Islet precursor cell (in vitro differentiated cells): ENCODE measurements at places on chromosomes 11 and 22.

DNA sequence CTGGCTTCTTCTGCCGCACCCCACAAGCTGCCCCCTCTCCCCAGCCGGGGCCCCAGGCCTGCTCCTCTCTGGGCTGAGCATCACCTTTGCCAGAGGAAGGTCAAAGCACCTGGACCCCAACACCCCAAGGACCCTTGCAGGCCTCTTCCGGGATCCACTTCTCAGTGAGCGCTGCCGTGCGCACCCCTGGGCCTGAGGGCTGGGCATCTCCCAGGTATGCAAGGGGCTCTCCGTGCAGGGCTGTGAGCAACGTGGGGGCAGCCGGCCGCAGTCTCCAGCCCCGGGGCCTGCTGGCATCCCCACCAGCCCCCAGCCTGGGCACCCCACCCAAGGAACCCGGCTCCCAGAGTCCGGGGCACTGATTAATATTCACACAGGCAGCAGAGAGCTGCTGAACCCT is 64.0 kb downstream of the BRD1 start:
- peak; percentile 31 for DNase-seq

DNA sequence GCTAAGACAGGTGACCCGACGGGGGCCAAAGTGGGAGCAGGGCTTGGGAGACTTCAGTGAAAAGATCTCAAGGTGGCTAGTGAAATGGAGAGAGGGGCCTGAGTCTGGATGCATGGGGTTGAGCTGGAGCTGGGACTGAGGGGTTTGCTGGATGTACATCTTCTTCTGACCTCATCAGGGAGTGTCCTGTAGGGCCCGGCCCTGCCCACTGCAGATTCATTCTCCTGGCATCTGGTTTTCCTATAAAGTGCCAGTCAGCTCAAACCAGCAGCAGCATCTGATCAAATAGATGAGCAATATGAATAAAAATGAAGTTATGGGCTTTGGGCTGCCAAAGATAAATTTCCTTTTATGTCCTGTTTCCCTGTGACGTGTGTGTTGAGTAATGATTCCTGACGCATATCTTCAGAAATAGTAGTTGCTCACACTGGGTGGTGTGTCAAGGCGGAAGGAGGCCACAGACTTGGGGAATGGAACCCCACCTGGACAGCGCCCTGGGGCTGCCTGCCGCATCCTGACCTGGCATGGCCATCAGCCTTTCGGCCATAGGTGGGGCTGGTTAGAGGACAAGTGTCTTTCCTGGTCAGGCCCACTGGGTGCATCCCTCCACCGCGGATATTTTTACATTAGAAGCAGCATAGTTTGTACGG is 135.4 kb downstream of the OSBP2 start:
- DNase-seq: no peak

DNA sequence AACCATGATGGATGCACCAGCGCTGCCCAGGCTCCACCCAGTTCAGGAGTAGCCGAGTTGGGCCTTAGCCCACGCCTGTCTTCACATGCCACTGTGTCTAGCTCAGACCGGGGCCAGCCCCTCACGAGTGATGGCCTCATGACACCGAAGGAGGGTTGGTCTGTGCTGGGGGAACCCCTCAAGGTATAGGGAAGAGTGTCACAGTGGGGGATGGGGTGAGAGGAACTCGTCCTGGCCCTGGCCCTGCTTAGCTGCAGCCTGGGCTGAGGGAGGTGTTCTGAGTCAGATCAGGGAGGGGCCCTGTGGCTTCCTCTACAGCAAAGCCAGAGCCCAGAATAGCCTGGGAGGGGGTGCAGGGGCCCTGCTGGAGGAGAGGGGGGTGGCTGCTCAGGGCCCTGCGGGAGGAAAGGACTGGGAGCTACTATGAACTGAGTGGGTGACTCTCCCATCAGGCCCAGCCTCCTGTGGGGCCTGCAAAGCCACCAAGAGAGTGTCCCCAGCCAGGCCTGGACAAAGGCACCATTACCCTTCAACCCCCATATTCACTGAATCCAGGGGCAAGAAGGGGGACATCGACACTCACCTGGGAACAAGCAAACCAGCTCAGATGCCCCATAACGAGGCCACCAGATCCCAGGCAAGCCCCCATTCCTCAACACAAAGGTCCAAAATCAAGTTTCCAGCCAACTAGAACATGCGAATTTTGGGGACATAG is 41.2 kb downstream of the IGLL5 start:
- no peak for DNase-seq

DNA sequence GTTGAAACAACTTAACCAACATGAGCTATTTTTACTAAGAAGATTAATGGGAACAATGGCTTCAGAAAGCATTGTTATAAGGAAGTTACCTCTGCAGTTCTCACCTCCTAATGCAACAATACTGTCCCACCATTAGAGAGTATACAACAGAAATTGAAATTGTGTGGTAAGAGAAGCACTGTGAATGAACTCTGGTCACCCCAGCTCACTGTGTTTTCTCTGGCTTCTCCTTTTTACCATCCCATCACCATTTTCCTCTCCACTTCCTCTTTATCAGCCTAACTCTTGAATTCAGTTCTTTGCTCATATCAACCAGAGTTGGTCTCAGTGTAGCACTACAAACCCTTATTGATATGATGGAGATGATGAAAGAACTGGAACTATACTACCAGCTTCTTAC is 138.0 kb upstream of the POU2AF2 start:
- DNase-seq: no peak

DNA sequence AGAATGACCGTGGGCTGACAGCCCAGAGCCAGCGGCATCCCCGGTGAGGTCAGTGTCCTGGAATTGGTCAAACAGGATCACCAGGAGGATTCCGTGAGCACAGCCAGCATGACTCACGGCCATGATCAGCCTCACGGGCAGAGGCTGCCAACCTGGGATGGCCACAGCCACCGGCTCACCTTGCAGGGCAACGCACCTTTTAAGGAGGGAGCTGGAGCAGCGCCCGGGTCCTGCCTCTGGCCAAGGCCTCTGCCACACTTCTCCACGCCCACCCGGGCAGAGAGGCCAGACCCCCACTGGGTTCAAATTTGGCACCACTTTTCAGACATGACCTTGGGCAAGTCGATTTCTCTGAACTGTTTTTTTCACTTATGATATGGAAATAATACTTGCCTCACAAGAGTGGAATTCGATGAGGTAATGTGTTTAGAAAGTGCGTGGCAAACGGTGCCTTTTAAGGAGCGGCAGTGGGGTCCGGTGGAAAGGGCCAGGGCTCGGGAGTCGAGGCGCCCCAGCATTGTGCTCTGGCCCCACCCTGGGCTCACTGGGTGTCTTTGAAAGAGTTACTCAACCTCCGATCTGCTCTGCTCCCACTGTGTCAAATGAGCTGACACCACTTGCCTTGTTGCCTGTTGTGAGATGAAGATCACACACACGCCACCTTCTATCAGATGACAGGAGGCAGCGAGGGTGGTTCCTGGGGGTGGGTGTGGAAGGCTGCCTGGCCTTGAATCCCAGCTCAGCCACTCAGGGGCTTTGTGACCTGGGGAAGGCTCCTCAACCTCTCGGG is 16.0 kb downstream of the TXN2 start:
- DNase-seq: peak; percentile 84

- no peak for DNase-seq
Observed at GRCh38 chr11:62538470-62539237, 8.0 kb downstream of the AHNAK start.

DNA sequence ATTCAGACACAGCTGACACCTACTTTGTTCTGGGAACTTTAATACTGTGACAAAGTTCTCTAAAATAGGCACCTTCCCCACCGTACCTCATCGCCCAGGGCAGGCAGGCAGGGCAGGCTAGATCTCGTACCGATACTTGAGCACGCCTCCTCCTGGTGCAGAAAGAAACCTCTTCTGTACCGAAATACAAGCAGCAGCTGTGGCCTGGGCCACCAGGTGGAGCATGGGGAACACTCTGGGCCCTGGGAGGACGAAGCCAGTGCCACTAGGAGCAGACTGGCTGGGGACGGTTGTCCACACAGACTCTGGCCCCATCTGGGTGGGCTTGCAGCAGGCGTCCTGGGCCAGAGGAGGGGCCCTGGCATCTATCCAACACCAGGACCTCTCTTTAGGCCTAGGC is 12.8 kb downstream of the PMM1 start:
- DNase-seq: peak; percentile 90

- DNase-seq: peak; percentile 53
Observed at GRCh38 chr22:31321421-31321820, 24.7 kb downstream of the PATZ1 start.

- DNase-seq: no peak
Observed at GRCh38 chr22:32803020-32803737, 1.7 kb downstream of the TIMP3 start.

GRCh38 chr11:105861225-105861624 is 160.8 kb downstream of the MSANTD4 start:
- no peak for DNase-seq

GRCh38 chr22:20728523-20729190 is 45.3 kb upstream of the SERPIND1 start:
- DNase-seq: no peak

DNA sequence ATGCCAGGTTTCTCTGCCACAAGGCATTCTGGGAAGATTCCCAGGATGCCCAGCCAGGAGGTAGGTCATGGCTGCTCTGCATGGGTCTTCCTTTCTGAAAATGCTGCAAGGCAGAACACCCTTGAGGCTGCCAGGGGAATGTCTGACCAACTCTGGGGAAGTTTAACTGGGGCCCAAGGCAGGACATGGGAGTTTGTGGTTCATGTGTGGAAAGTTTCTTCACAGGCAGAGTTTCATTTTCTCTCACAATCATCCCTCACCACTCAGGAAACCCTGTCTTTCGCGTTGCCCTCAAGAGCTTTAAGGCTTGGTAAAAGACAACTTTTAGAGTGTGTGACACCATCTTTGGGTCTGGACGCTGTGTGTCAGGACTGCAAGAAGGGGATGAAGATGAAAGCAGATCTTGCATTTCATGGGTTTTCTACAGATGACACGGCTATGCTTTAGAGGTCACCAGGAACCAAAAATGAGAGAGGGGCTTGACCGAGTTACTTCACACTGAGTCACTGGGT is 133.5 kb downstream of the CD44 start:
- no peak for DNase-seq

DNA sequence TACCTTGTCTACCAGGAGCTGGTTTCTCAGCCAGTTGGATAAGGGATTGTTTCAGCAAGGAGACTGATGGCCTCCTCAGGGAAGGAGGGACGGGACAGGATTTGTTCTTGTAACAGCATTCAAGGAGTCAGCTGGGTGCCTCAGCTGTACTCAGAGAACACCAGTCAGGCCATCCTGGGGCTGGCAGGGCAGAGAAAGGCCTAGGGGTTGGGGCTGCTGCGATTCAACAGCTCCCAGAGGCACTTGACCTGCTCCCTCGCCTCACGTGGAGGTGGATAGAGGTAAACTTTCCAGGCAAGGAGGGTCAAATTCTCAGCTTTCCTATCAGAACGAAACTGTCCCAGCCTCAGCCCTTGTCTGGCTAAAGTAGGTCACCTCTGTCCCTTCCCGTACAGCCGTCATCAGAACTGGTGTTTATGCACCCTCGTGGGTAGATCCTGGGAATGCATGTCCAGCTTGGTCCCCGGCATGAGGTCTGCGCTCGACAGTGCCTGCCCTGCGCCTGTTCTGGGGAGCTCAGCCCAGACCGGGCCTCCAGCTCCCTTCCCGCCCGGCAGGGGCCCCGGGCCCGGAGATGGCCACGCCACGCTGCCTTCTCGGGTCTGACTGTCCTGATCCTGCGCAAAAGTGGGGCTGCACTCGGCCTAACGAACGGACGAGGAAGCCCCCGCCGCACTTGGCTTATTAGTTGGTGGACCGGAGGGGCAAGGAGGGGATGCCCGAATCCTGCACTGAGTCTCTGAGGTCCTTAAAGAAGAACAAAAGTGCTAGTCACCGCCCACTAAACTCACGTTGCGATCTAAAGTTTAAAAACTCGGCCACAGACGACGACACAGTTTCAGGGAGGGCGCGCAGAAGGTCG is 762 bp upstream of the CCDC134 start:
- DNase-seq: no peak

GRCh38 chr22:49781289-49781782 is 46.3 kb downstream of the BRD1 start:
- DNase-seq: no peak

GRCh38 chr22:48531761-48532435 is 1295.8 kb downstream of the BRD1 start:
- no peak for DNase-seq

- DNase-seq: peak; percentile 23
Observed at GRCh38 chr11:69230856-69231425, 63.0 kb upstream of the MYEOV start.

DNA sequence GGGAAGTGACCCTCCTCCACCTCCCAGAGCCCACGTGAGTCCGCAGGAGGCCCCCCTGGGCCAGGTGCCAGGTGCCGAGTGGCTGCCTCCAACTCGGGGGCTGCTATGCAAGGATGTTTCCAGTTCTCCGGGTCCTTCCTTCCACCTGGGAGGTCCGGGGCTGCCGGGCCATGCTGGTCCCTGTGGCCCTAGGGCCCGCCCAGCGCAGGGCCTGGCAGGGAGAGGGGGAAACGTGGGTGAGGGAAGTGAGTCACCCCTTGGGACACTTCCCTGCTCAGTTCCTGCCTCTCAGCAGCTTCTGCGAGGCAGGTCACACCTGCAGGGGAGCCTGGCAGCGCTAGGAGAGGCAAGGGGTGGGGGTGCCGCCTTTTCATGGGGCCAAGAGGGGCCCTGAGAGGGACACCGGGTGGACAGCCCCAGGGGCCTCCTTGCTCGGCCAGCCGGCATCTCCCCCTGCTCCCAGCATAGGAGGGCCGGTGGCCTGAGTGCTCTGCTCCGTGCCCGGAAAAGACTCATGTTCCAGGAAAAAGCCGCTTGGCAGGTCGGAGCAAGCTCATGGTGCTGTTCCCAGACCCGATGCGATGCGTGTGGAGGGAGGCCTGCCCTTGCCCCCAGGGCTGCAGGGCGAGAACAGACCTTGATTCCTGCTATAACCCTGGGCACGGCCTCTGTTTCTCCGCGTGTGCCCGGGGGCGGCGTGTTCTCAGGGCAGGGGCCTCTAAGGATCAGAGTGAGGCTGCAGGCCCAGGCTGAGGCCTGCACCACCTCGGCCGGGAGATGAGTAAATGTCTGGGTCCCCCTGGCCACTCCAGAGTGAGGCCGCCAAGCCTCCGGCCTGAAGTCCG is 30.3 kb upstream of the WNT7B start:
- DNase-seq: peak; percentile 62

DNA sequence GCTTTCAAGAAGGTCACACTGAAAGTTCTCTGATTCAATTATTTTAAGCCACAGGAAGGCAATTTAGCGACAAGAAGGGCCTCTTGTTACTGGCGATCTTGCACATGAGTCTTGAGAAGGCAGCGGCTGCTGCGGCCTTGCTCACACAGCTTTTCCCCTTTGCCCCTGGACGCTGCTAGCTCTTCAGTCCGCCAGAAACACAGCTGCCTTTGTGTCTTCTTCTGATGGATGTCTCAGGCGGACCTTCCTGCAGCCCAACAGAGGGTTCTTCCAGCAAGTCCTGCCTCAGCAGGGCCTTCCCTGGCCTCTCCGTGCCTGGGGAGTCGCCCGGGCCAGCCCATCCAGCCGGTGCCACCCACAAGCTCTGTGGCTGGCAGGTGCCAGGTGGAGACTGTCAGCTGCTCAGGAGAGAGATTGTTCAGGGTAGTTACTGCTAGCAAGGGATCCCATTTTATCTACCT is 59.4 kb downstream of the PKNOX2 start:
- no peak for DNase-seq

- no peak for DNase-seq
Observed at GRCh38 chr11:15189641-15190365, 75.1 kb downstream of the INSC start.

GRCh38 chr11:42315267-42315666 is 855.8 kb upstream of the LRRC4C start:
- DNase-seq: no peak

- DNase-seq: no peak
Observed at GRCh38 chr22:33879796-33880195, 40.5 kb downstream of the LARGE1 start.

GRCh38 chr11:19245351-19245750 is 4.6 kb upstream of the E2F8 start:
- no peak for DNase-seq

GRCh38 chr11:27868709-27869108 is 168.5 kb upstream of the BDNF start:
- DNase-seq: no peak
